ENCODE measurements at places on chromosomes 5 and 9.

DNA sequence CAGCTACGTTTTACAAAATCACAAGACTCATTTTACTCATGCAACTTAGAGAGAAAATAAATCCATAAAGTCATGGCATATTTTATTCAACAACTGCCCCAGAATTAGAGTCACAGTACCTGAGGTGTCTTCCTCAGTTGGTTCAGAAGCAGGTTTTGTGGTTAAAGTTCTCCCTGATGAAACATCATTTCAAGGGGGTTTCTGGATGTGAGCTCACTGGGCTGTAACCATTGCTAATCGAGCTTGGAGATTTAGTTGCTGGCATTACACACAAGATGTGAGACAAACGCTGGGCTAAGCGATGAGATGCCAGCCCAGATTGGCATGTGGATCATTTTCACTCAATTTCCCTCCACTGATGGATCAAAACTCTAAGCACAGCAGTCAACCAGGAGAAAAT, 131.3 kb downstream of the PRELID2 start:
- no peak for DNase-seq

- DNase-seq, result no peak
Observed at GRCh38 chr5:4348423-4348822, 752.8 kb downstream of the IRX1 start.

DNA sequence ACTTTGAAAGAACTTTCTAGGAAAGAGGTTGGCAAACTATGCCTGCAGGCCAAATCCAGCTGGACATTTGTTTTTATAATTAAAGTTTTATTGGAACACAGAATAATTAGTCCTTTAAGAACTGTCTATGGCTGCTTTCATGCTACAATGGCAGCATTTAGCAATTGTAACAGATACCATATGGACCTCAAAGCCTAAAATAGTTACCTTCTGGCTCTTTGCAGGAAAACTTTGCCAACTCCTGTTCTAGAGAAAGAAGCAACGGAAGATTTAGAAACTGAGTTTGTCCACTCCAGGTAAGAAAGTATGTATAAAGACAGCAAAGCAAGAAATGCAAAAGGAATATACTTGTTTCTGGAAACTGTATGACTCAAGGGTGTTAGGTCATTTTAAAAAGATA, 281.7 kb upstream of the TRPM3 start:
- DNase-seq, result no peak

- no peak for DNase-seq
Observed at GRCh38 chr5:14436801-14437542, 144.6 kb upstream of the OTULINL start.

GRCh38 chr5:163564321-163564938, 59.0 kb downstream of the MAT2B start:
- DNase-seq, result peak; percentile 44

DNA sequence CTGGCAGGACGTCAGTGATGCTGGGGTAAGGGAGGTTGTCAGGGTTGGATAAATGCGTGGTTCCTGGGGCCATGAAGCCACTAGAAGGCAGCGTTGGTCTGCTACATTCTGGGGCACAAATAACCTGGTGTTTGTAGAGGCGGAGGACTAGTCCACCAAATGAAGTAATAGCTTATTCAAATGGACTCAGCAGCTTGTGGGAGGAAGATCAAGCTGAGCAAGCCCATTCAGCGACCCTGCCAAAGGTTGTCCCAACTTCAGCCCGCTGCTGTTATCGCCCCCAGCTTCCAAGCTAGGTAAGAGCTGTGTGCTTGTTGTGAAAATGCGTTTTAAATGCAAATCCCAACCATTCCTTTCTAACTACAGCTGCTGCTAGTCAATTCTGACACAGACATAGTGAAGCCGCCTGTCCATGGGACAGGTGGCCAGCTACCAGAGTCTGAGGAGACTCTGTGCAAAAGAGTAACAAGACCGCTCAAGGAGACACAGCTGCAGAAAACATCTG, 7.6 kb upstream of the FAM240B start:
- no peak for DNase-seq

GRCh38 chr5:175689147-175689991, 31.5 kb downstream of the HRH2 start:
- peak; percentile 75 for DNase-seq

- DNase-seq, result peak; percentile 1
Observed at GRCh38 chr5:75964008-75964407, 119.2 kb upstream of the SV2C start.

DNA sequence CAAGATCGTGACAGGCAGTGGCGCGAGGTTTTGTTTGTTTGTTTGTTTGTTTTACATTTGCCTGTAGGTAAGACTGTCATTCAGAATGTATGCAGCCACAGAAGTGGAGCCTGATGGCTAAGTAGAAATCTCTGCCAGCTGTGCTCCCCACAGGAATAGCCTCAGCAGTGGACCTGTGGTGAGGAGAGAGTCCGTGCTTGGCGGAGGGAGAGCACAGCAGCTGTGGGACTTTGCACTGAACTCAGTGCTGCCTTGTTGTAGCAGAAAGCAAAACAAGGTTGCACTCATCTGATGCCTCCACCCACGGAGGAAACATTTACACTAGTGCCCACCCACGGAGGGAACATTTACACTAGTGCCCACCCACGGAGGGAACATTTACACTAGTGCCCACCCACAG, 4.4 kb upstream of the ZNF782 start:
- no peak for DNase-seq

DNA sequence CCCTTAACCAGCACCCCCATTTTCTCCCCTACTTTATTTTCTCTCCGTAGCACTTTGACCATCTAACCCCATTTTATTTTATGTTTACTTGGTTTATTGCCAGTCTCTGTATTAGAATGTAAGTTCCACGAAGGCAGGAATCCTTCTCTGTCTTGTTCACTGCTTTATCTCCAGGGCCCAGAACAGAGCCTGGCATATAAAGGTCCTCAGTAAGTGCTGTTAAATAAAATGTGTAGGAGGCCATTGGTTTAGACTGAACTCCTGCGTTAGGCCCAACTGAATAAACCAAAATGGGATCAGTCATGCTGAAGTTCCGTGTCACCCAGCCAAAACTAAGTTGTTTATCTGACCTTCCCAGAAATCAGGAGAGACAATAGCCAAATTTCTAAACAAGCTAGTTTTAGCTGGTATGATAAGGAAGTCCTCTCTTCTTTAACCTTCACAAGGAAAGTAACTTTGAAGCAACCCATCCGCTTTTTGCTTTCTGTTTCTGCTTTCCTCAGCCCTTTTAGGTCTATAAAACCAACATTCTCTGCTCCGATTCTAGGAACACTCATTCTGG, 29.0 kb upstream of the CCNJL start:
- no peak for DNase-seq

- no peak for DNase-seq
Observed at GRCh38 chr5:180382926-180383325, 29.8 kb upstream of the GFPT2 start.

GRCh38 chr9:97604901-97605645, 28.1 kb downstream of the TSTD2 start:
- DNase-seq, result no peak

GRCh38 chr5:15943487-15943886, 236.1 kb downstream of the MARCHF11 start:
- no peak for DNase-seq

DNA sequence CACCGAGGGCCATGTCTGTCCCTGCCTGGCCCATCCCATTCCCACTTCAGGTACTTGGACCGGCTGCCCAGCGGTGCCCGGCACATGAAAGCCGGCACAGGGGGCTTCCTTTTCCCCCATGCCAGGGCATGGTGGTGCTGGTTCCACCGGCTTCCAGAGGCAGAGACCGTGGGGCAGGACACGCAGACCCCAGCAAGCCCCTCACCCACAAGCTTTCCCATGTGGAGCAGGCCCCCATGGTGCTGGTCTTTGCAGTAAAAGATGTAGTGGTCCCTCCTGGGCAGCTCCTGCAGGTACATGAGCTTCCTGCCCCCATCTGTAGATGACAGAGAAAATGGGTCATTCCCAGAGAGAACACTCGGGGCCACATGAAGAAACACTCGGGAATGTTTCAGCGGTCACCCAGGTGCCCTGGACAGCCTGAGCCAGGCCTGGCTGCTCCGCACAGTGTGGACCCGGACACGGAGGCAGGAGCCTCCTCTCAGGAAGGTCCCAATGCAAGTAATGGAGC, 2.0 kb downstream of the OBP2B start:
- no peak for DNase-seq

DNA sequence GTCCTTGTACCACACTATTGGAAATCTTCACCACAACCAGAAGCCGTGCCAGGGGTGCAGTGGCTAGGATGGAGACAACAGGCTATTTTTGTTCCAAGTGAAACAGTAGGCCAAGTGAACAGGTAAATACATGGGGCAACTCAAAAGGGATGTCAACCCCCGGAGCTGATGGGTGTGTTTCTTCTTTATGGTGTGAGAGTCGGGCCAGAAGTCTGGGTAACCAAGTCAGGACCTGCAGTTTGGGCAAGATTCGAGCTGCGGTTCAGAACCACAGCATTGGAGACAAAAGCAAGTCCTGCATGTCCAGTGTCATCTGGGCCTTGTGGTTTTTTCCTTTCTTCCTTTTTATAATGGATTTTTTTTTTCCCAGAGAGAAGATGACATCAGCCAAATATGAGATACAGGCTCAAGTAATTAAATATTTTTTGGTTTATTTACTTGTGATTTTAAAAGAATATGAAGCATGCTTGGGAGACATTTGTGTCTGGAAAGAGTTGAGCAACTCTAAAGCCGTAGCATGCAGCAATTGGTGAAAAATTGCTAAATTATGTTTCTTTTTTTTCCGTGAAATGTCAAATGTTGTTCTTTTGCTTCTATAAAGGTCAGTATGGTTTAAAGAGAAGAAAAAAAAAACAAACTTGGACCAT, 261.6 kb downstream of the ARRDC3 start:
- DNase-seq, result no peak

GRCh38 chr9:127159949-127160610, 37.6 kb upstream of the ANGPTL2 start:
- DNase-seq, result no peak

DNA sequence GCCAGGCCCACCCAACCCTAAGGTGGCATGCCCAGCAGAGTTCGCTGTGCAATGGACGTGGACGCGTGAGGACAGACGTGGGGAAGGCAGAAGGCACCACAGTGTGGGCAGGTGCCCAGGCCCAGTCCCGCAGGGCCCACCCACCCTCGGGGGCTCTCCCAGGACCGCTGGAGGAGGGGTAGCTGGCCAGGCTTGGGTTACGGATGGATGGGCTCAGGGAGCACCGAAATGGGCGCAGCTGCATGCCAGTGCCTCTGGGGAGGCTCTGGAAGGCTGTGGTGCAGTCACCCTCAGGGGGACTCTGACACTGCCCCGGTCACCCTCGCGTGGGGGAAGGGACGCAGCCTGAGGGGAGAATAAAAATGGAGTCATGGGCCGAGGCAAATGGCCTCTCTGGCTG, 9.6 kb upstream of the GPSM1 start:
- DNase-seq, result no peak

DNA sequence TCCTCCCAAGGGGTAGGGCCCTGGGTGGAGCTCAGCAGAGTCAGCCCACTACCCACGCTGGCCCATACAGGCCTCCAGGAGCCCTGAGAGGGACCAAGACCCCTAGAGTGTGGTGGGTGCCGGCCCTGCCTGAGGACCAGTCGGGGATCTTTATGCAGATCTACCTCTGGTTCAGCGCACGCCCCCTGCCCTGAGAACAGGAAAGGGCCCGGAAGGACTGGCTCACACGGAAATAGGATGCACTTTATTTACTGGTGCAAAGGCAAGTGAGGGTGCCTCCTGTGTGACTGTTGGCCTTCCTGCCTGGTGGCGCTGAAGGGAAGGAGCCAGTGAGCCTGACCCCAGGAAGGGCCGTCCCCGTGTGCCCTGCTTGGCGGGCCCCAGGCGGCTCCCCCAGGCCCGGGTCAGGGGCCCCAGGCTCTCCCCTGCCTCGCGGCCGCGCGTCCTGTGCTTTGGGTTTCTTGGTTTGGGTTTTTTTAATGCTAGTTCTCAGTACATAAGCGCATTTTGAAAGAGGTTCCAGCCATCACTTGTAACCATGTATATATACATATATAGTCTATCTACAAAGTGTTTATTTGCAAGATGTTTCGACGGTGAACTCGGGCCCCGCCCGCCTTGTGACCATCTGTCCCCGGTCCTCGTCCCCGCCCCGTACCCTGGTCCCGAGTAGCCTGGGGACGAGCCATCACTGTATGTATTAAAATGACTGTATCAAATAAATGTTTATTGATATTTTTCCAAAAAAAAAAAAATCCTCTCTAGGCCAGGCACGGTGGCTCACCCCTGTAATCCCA, 76.4 kb upstream of the ROR2 start:
- DNase-seq, result no peak

GRCh38 chr9:128144239-128145181, 4.7 kb upstream of the LCN2 start:
- DNase-seq, result no peak

DNA sequence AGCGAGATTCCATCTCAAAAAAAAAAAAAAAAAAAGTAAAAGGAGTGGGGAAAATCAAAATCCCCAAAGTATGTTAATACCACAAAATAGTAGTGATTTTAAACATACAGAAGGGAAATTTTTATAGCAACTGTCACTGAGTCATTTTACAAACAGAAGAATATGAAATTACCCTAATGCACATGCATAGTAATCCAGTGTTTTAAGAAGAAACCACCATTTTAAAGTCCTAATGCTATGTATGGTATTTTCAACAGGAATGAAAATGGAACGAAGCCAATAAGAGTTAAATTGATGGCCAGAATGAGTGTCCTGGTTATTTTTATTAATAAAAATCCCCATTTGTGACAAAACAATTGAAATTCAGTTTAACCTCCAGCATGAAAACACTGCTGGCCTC, 26.7 kb upstream of the NXNL2 start:
- DNase-seq, result no peak

DNA sequence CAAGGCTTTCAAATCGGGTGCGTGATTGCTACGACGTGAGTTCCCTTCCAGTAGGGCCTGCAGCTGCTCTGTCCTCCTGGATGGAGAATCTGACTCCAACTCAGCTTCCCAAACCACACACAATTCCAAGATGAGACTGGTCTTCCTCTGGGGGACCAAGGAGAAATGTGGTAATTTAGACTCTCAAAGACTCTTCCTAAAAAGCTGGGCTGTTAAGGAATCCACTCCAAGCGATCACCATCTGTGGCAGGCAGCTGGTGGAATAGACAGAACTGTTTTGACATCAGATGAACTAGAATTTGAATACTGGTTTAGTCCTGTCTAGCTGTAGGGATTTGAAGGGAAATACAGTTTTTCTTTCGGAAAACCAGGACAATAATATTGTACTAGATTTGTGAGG, 130.7 kb upstream of the KLF4 start:
- DNase-seq, result no peak

DNA sequence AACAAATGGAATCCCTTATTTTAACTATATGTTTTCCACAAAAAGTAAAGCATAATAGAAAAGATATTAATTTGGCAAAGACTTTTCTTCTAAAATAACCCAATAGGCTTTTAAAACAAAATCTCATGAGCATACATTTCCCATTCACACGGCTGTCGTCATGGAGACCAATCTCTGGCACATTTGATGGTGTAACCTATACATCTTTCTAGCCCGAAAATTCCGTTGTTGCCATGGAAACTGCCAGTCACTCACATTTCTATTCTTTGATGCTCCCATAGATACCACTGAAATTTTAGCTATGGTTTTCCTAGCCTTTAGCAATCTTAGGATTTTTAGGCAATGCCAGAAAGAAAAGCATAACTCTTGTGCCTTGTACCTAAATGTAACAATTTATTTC, 262.9 kb upstream of the TRPM3 start:
- DNase-seq, result no peak

- no peak for DNase-seq
Observed at GRCh38 chr9:15711931-15712330, 159.1 kb downstream of the CCDC171 start.

GRCh38 chr9:38154501-38155421, 85.7 kb upstream of the SHB start:
- no peak for DNase-seq

GRCh38 chr9:89958086-89958485, 353.3 kb downstream of the GADD45G start:
- no peak for DNase-seq

GRCh38 chr9:135468854-135469521, 10.6 kb upstream of the PPP1R26 start:
- DNase-seq, result no peak

Measured in CD4-positive, alpha-beta T cell treated with Interferon alpha-2 for 1 hour (primary cell).